ENCODE measurements at places on chromosomes 4 and X.

GRCh38 chrX:14029425-14030173 lies at the start of gene GEMIN8:
GEMIN8 (minus strand) TSS chrX:14029892; CDS start chrX:14021478, 8,414 bp downstream.
- H3K4me3 ChIP-seq, result peak within 1 kb of the TSS; percentile 79
- H3K27ac ChIP-seq, result peak within 1 kb of the TSS; percentile 95
- H3K36me3 ChIP-seq, result no peaks in the 10 kb centered on the region
- peaks cover 11% of the 10 kb centered on the region for H3K4me1 ChIP-seq
- no peaks in the 10 kb centered on the region for H3K27me3 ChIP-seq

GRCh38 chr4:182207830-182208396 lies 35.3 kb upstream of the TENM3 start:
- H3K36me3 ChIP-seq, result no peaks in the 10 kb centered on the region
- H3K4me3 ChIP-seq, result no peak overlapping the region
- no peaks in the 10 kb centered on the region for H3K4me1 ChIP-seq
- H3K27me3 ChIP-seq, result peaks cover 9% of the 10 kb centered on the region
- no peak overlapping the region for H3K27ac ChIP-seq

- DNase-seq, result no peak
- H3K27ac ChIP-seq, result no peak overlapping the region
- H3K36me3 ChIP-seq, result no peaks in the 10 kb centered on the region
- peaks cover 73% of the 10 kb centered on the region for H3K27me3 ChIP-seq
- peaks cover 4% of the 10 kb centered on the region for H3K4me1 ChIP-seq
Measured at GRCh38 chrX:129650821-129651510, 3.8 kb downstream of the APLN start.

- DNase-seq, result no peak
- peaks cover 4% of the 10 kb centered on the region for H3K36me3 ChIP-seq
- H3K27ac ChIP-seq, result no peak overlapping the region
- peaks cover 41% of the 10 kb centered on the region for H3K4me1 ChIP-seq
Measured at GRCh38 chr4:143374771-143375170, 38.1 kb downstream of the GAB1 start.

DNA sequence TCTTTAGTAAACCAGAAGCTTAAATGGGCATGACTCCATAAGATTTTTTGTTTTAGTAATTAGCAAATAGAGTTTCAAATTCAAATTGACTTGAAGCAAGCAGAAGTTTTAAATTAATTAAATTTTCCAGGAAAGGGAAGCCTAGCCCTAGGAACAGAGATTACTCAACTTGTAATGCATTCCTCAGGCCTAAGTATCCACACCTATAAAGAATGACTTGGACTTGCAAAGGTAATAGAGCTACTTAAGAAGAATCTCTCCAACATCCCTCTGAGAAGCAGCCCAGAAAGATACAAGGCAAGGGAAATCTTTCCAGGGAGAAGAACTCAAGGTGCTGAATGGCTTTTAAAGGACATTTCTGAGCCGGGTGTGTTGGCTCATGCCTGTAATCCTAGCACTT lies 16.9 kb upstream of the TMPRSS11E start:
- no peaks in the 10 kb centered on the region for H3K27me3 ChIP-seq
- peaks cover 4% of the 10 kb centered on the region for H3K4me1 ChIP-seq

GRCh38 chrX:105552395-105552794 lies 269.9 kb upstream of the NRK start:
- H3K4me3 ChIP-seq, result no peak overlapping the region
- no peak for DNase-seq
- H3K27ac ChIP-seq, result no peak overlapping the region
- no peaks in the 10 kb centered on the region for H3K4me1 ChIP-seq

DNA sequence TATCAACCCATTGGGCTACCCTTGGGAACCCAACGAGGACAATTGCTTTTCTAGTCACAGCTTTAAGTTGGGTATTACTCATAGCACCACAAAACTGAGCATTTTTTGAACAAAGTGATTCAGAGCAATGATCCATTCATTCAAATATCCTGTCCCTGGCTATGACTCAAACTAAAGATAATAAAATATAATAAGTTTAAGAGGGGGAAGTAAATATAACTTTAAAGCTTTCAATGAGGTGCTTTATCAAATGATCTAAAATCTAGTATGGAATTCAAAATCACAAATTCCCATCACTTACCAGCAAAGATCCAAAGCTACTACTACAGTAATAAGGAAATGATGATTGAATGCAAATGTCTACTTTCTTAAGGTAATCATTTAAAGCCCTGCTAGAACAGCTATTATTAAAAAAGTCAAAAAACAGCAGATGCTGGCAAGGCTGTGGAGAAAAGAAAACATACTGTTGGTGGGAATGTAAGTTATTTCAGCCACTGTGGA lies 39.8 kb upstream of the S100G start:
- no peaks in the 10 kb centered on the region for H3K27me3 ChIP-seq
- peaks cover 46% of the 10 kb centered on the region for H3K36me3 ChIP-seq
- H3K4me3 ChIP-seq, result no peak overlapping the region
- no peak overlapping the region for H3K27ac ChIP-seq
- H3K4me1 ChIP-seq, result peaks cover 5% of the 10 kb centered on the region
- DNase-seq, result no peak

DNA sequence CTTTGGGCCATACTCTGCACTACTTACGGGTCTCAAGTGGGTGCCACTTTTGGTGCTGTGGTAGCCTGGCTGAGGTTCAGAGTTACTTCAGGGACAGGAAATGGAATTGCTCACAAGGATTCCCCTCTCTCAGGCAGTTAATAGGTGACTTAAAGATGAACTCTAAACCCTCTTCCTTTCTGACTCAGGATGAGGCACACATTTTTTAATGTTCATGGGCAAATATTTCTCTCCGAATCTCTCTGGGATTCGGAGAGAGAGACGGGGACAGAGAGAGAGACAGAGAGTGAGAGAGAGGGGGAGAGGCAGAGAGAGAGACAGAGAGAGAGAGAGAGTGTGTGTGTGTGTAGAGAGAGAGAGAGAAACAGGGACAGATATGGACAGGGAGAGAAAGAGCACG lies 79.8 kb downstream of the NYX start:
- no peak overlapping the region for H3K27ac ChIP-seq
- no peak for DNase-seq
- H3K4me3 ChIP-seq, result no peak overlapping the region

- DNase-seq, result no peak
- H3K27ac ChIP-seq, result peak overlapping the region; percentile 53
- H3K27me3 ChIP-seq, result no peaks in the 10 kb centered on the region
- H3K4me1 ChIP-seq, result peaks cover 44% of the 10 kb centered on the region
- H3K4me3 ChIP-seq, result peak overlapping the region; percentile 80
Measured at GRCh38 chr4:153224474-153224873, 20.2 kb downstream of the TRIM2 start.

- DNase-seq, result no peak
- H3K27me3 ChIP-seq, result no peaks in the 10 kb centered on the region
- no peak overlapping the region for H3K27ac ChIP-seq
Measured at GRCh38 chr4:148800940-148801339, 358.7 kb upstream of the NR3C2 start.

- H3K27ac ChIP-seq, result peak overlapping the region; percentile 81
- no peak for DNase-seq
- no peaks in the 10 kb centered on the region for H3K36me3 ChIP-seq
- H3K27me3 ChIP-seq, result no peaks in the 10 kb centered on the region
- peaks cover 33% of the 10 kb centered on the region for H3K4me1 ChIP-seq
Measured at GRCh38 chr4:140243278-140243753, 89.3 kb upstream of the MAML3 start.

- H3K4me3 ChIP-seq, result peak overlapping the region; percentile 84
- DNase-seq, result no peak
- no peaks in the 10 kb centered on the region for H3K36me3 ChIP-seq
- H3K4me1 ChIP-seq, result peaks cover 12% of the 10 kb centered on the region
Measured at GRCh38 chrX:15737190-15737958, 696 bp upstream of the CA5B start.

DNA sequence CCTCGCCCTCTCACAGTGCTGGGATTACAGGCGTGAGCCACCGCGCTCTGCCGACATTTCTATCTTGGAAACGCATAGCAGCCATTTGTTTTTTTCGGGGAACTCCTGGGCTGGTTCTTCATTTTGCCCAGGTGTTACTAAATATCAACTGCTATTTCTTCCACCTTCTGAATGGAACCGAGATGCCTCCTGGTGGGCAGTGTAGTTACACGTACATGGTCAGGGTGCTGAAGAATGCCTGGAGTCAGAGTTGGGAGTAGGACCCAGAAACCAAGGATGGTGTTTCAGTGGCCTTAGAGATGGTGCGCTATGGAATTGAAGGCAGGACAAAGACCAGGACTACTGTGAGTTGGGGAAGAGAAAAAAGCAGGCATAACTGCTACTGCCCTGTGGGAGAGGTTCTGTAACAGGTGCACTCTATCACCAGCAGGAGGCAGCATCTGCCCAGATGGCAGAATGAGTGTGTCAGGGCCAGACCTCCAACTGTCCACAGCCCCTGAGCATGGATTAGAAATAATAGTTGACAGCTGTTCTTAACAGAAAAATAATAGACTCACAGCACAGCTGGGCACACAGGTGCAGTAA lies 81.7 kb downstream of the ZC4H2 start:
- H3K4me1 ChIP-seq, result no peaks in the 10 kb centered on the region
- H3K27me3 ChIP-seq, result no peaks in the 10 kb centered on the region
- H3K36me3 ChIP-seq, result peaks cover 2% of the 10 kb centered on the region
- no peak overlapping the region for H3K27ac ChIP-seq
- DNase-seq, result peak; percentile 14

DNA sequence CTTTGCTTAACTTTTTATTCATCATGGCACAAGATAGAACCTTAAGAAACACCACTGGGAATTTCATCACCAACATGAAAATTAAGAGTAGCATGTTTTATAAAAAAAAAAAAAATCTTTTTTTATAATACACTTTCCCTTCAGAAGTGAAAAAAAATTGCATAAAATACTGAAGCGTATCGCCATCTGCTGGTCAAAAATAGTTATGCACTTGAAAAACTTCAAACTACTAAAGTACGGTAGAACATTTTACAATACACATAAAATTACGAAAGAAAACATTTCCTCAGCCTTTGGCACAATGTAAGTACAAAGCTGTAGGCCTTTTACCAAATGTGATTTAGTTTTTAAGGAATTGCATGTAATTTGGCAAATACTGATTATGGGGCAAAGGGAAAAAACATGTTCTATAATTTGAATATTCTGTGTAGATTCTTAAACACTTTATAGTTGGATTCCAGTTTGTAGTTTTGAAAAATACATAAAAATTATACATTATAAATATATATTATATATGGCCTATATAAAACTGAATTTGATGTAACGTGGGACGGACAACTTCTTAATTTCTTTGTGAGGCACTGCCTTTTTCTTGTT lies 26.5 kb downstream of the HCCS start:
- H3K27ac ChIP-seq, result no peak overlapping the region
- DNase-seq, result no peak
- H3K4me3 ChIP-seq, result no peak overlapping the region
- H3K36me3 ChIP-seq, result no peaks in the 10 kb centered on the region
- H3K4me1 ChIP-seq, result no peaks in the 10 kb centered on the region

DNA sequence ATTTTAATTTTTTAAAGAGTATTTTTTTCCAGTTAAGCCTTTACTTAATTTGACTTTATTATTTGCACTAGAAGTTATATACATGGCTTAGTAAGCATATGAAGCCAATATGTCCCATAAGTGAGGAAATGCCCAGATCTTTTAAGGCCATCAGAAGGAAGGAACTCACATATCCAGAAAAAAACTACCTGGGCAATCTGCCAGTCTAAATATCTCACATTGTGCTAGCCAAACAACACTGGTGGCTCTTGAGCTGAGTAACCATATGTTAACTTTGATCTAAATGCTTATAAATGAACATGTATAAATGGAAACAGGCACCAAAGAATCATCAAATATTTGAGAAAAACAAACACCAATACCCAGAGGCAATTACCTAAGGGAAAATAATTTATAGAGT lies 138.6 kb upstream of the APOOL start:
- H3K4me3 ChIP-seq, result no peak overlapping the region
- H3K4me1 ChIP-seq, result no peaks in the 10 kb centered on the region
- no peak for DNase-seq
- no peaks in the 10 kb centered on the region for H3K36me3 ChIP-seq
- no peak overlapping the region for H3K27ac ChIP-seq
- H3K27me3 ChIP-seq, result no peaks in the 10 kb centered on the region

- H3K27ac ChIP-seq, result no peak overlapping the region
Measured at GRCh38 chrX:38985375-38985774, 184.1 kb downstream of the MID1IP1 start.
